CD4-positive, alpha-beta memory T cell (primary cell): ENCODE measurements at places on chromosomes 3 and 15. TPM values are rescaled to one million over a fixed set of nuclear protein-coding genes. Genes with fewer than 3 reads are reported as not detected.

DNA sequence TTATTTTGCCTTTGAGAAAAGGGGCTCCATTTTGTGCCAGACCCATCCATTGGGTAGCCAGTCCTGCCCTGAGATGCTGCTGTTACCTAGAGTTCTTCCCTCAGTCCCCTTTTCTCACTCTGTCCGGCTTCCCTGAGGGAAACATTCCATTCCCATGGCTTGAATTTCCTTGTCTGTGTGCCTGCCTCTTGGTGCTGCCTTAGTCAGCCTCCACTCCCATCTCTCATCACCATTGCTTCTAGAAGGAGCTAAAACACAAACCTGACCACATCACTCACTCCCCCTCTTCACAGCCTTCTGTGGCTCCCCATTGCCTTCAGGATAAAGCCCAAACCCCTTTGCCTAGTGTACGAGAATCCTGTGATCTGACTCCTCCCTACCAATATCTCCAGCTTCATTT, 25.2 kb upstream of the C2CD4B start:
- H3K27me3 ChIP-seq = no peaks in the 10 kb centered on the region
- H3K36me3 ChIP-seq = no peaks in the 10 kb centered on the region
- DNase-seq = no peak
- no peak overlapping the region for H3K27ac ChIP-seq
- no peak overlapping the region for H3K4me3 ChIP-seq

GRCh38 chr15:64102497-64102896, 6.7 kb downstream of the SNX1 start:
- no peaks in the 10 kb centered on the region for H3K36me3 ChIP-seq
- DNase-seq = no peak
- H3K27ac ChIP-seq = no peak overlapping the region
- no peak overlapping the region for H3K4me3 ChIP-seq
- H3K4me1 ChIP-seq = peaks cover 56% of the 10 kb centered on the region
- H3K27me3 ChIP-seq = no peaks in the 10 kb centered on the region

SOX14 gene
- total RNA-seq = not detected

CLDN18 gene
- total RNA-seq = not detected

DNA sequence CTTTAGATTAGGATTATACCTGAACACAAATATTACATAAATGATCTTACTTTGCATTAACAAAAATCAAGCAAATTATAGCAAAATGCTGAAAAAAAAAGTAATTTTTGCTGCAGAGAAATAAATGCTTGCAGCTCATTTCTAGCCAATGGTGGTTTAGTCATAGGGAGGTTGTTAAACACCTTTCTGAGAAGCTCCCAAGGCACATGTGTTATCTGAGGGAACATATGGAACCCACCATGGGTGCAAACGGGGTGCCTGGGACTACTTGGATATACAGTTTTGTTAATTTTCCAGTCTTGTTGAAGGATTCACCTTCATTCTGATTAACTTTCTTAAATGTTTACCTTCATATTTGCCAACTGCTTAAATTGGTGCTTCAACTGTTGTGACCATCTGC, 8.9 kb upstream of the RAMAC start:
- no peaks in the 10 kb centered on the region for H3K36me3 ChIP-seq
- H3K4me3 ChIP-seq = no peak overlapping the region
- DNase-seq = no peak
- H3K27ac ChIP-seq = no peak overlapping the region
- no peaks in the 10 kb centered on the region for H3K4me1 ChIP-seq

KIF23 gene
- 0.20 TPM for total RNA-seq

FBXO40 gene
- total RNA-seq = not detected

IRAK2 gene
- 5.3 TPM for total RNA-seq

DNA sequence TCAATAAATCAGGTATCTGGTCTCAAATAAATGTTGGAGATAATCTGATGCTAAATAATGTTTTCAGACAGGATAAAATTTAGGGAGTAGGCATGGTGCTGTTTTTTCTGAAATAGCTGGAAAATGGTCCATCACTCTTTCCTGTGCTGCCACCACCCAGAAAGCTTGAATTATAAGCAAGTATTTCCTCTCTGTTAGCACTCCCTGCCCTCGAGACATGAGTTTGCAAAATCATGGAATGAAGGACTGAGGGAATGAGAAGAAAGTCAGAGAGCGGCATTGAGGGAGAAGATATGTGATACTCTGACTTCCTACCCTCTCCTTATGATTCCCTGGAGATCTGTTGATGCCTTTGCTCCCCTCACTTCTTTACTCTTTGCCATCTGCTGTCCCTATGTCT, 1095.7 kb downstream of the IGSF11 start:
- no peak for DNase-seq
- no peaks in the 10 kb centered on the region for H3K27me3 ChIP-seq
- H3K36me3 ChIP-seq = no peaks in the 10 kb centered on the region
- no peak overlapping the region for H3K27ac ChIP-seq

- H3K4me3 ChIP-seq = no peak overlapping the region
- H3K36me3 ChIP-seq = no peaks in the 10 kb centered on the region
- H3K4me1 ChIP-seq = no peaks in the 10 kb centered on the region
- no peaks in the 10 kb centered on the region for H3K27me3 ChIP-seq
Measured at GRCh38 chr15:57884936-57885335, 178.4 kb downstream of the POLR2M start.

GRCh38 chr3:186236357-186237020, 125.5 kb downstream of the DGKG start:
- DNase-seq = no peak
- no peaks in the 10 kb centered on the region for H3K4me1 ChIP-seq
- H3K27ac ChIP-seq = no peak overlapping the region
- H3K36me3 ChIP-seq = no peaks in the 10 kb centered on the region

DNA sequence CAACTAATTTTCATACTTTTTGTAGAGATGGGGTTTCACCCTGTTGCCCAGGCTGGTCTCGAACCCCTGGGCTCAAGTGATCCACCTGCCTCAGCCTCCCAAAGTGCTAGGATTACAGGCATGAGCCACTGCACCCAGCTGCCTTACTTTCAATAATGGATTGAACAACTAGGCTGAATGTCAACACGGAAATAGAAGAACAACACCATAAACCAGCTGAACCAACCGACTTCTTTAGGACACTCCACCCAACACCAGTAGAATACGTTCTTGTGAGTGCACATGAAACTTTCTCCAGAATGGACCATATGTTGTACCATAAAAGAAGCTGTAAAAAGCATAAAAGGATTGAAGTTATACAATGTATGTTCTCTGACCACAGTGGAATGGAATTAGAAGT, 42.9 kb downstream of the GXYLT2 start:
- H3K4me1 ChIP-seq = no peaks in the 10 kb centered on the region
- no peak overlapping the region for H3K4me3 ChIP-seq
- no peak overlapping the region for H3K27ac ChIP-seq

SLC28A1 gene
- not detected for total RNA-seq

DNA sequence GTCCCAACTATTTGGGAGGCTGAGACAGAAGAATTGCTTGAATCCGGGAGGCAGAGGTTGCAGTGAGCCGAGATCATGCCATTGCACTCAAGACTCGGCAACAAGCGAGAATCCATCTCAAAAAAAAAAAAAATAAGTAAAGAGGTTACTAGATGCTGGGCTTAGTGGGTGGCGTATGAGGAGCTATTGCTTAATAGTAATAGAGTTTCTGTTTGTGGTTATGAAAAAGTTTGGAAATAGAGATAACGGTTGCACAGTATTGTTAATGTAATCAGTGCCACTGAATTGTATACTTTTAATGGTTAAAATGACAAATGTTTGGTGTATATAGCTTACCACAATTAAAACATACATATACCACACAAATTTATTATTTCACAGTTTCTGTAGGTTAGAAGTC, 14.7 kb upstream of the HHATL start:
- DNase-seq = no peak
- no peak overlapping the region for H3K27ac ChIP-seq
- H3K27me3 ChIP-seq = no peaks in the 10 kb centered on the region
- H3K4me1 ChIP-seq = no peaks in the 10 kb centered on the region
- H3K36me3 ChIP-seq = no peaks in the 10 kb centered on the region
- no peak overlapping the region for H3K4me3 ChIP-seq

DNA sequence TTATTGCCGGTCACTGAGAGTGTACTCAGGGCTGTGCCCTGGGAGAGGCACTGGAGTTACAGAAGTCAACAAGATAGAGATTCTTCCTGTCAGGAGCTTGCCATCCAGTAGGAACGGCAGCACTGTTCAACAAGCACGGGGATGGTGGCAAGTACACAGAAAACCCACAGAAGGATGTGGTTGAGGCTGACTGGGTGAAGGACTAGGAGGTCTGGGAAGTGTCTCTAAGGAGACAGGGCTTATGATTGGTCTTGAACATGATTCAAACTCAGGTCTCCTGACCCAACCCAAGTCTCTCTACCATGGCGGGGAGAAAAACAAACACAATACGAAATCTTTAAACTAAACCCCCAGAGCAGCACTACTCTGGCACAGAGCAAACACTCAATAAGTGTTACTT, 37.6 kb downstream of the ERICH6 start:
- H3K4me3 ChIP-seq = no peak overlapping the region
- H3K27me3 ChIP-seq = no peaks in the 10 kb centered on the region
- H3K4me1 ChIP-seq = peaks cover 11% of the 10 kb centered on the region
- DNase-seq = peak; percentile 6
